ENCODE measurements at places on chromosomes 7 and 10.

GRCh38 chr10:13891128-13892000 lies 304.6 kb downstream of the PRPF18 start:
- DNase-seq: peak; percentile 40

DNA sequence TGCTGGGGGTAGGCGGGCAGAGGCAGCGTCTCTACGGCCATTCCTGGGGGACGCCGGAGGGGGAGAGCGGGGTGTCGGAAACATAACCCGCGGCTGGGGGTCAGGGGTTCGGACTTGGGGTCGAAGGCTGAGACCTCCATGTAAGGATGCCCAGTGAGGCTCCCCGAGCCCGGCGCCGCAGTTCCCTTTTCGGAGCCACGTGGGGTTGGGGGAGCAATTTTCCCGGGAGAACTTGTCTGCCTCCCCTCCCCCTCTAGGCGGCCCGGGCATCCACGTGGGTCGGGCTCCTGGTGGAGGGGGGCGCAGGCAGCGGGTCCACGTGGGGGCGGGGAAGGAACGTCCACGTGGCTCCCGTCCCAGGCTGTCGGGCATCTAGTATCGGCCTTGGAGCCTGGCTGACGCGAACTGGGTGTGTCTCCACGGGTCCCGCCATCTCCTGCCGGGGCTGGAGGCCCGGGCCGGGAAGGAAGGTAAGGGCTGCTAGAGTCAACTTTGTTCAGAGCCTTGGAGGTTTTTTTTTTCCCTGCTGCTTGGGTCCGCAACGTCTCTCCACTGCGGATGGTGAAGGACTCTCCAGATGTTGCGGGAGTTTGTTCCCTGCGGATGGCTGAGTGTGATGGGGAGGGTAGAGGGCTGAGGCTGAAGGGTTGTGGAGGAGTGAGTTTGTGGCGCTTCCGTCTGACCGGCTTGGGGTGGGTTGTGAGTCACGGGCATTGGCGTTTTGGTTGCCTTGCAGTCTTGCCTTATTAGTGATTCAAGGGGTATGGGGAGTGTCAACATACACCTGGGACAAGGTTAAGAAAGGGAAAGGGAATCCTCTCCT lies 744 bp downstream of the PPRC1 start:
- peak; percentile 53 for DNase-seq

DNA sequence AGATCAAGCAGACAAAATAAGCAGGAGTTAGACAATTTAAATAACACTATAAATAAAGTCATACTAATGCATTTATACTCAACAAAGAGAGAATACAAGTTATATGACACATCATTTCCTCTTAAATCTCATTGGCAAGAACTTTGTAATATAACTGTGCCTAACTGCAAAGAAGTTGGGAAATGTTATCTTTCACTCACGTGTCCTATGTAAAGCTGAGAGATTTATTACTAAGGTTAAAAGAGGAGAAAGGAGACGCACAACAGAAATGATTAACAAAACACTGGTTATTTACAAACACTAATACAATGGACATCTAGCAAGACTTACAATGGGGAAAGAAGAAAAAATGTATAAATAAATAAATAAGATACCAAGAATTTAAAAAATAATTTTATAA lies 12.7 kb upstream of the TMEM273 start:
- no peak for DNase-seq

DNA sequence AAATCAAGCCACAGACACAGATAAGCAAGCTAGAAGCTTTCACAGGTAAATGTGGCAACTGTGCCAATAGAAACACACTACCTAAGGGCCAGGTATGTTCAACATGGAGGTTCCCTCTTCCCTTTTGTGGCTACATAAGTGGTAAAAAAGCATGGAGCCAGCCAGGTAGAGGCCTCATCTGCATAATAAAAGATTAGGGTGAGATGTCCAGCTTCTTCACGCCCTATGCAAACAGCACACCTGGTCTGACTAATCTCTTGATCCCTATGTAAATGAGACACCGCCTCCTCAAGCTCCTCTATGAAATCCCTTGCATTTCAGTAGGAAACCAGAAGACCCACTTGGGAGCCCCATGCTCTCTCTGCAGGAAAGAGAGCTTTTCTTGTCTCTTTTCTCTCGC lies 282.2 kb downstream of the NEBL start:
- peak; percentile 23 for DNase-seq

DNA sequence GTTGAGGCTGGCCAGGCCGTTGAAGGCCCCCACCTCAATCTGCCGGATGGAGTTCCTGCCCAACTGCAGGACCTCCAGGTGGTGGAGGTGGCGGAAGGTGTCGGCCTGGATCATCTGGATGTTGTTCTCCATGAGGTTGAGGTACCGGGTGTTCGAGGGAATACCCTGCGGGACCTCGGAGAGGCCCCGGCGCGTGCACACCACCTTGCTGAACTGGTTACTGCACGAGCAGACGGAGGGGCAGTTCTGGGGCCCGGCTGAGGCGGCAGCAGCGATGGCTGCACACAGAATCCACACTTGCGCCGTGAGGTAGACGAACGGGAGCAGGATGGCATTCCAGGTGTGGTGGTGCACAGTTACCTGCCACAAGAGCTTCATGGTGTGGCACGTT lies 979 bp downstream of the LRRC4 start:
- peak; percentile 59 for DNase-seq

GRCh38 chr7:48048113-48048512 lies 12.8 kb downstream of the C7orf57 start:
- no peak for DNase-seq

DNA sequence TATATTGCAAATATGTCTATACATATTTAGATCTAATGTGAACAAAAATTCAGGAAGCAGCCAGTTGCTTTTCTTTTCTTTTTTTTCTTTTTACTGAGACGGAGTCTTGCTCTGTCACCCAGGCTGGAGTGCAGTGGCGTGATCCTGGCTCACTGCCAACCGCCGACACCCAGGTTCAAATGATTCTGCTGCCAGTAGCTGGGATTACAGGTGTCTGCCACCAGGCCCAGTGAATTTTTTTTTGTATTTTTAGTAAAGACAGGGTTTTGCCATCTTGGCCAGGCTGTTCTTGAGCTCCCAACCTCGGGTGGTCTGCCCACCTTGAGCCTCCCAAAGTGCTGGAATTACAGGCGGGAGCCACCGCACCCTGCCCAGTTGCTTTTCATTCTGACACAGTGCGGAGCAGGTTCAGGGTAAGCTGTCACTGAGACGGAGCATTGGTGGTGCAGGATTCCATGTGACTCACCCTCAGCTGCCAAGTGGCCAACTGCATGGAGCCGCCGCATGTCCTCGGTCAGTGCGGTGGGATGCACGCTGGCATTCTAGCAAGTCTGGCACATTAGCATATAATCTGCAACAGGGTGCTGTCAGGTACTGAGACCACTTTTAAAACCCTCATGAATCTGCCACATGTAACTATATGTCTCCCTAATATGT lies 362.7 kb downstream of the DNAJB6 start:
- DNase-seq: no peak

DNA sequence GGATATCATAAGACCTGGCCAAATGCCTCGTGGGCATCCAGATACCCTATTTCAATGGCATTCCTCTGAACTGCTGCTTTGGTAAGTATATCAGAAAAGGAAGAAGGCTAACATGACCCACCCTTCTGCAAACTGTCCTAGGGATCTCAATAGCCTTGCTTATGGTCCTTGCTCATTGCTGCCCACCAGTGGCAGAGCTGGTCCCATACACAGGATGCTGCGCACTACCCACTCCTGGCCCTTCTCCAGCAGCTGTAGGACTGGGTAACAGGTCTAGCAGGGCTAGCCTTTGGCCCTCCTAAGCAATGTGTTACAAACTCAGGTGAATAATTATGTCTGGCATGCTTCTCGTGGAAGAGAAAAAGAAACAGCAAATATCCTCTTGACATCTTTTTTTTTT lies 72.5 kb downstream of the C10orf90 start:
- DNase-seq: peak; percentile 76

DNA sequence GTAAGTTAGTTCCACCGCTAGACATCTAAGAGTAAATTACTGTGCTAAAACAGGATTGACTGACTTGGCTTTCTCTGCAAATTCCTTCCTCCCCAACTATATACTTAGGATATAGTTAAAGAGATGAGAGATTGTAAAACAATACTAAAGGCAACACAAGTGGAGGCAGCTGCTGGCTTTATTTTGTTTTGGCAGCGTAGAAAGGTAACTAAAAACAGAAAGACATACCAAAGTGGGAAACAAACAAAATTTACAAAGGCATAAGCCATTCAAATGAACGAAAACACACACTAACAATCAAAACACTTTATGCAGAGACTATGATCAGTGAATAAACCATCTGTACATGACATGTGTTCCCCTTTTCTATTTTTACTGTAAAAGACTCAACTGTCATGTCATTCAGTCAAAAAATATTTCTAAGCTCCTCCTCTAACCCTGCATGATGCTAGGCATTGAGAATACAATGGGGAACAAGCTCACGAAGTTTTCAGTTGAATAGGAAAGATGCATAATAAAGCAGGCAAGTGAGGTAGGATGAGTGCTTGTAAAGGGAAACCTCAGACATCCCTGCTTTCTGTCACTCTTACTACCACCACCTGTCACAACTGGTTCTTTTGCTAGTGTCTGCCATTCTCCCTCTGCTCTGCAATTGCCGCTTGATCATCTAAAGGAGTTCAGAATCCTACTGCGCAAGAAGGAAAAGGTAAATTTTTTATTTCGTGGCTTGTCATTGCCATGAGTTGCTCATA lies 64.2 kb upstream of the COL1A2 start:
- no peak for DNase-seq

GRCh38 chr7:155763691-155764437 lies 48.4 kb downstream of the SHH start:
- no peak for DNase-seq

DNA sequence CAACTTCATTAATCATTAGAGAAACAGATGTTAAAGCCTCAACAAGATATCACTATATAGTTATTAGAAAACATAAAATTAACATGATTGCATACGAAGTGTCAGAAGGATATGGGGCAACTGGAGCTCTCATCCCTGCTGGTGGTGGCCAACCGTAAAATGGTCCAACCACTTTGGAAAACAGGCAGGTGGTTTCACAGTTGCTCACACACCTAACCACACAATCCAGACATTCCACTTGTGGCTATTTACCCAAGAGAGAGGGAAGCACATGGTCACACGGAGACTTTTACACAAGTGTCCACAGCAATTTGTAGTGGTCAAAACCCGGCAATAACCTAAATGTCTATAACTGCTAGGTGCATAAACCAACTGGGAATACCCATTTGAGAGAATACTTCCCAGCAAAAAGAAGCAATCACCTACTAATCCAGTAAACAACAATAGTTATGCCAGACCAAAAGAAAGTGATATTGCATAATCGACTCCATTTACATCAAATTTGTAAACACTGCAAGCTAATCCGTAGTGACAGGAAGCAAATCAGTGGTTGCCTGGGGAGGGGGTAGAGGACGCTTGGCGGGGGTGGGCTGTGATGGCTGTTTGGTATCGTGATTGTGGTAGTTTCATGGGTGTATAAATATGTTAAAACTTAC lies 91.8 kb downstream of the LARP4B start:
- no peak for DNase-seq

GRCh38 chr10:12687996-12688395 lies 313.5 kb downstream of the CCDC3 start:
- no peak for DNase-seq

DNA sequence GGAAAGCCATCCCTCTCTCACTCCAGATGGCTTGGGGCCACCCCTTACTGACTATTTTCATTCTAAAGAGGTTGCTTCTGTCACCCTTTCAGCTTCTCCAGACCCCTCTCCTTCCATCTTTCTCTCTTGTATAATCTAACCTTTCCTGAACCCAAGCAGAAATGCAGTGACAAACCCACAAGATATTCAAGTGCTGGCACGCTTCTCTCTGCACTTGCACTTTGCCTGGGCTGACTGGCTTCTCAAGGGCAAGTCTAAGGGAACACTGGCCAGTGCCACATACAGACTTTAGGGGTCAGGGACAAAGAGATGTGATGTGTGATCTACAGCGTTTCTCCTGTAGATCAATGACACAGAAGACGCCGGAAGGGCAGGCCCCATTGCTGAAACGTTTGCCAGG lies 150.4 kb upstream of the LANCL2 start:
- DNase-seq: no peak

- DNase-seq: no peak
These were observed 384.4 kb upstream of the SHH start for GRCh38 chr7:156196649-156197048.

- no peak for DNase-seq
These were observed 275.4 kb upstream of the NEBL start for GRCh38 chr10:21172542-21172929.

DNA sequence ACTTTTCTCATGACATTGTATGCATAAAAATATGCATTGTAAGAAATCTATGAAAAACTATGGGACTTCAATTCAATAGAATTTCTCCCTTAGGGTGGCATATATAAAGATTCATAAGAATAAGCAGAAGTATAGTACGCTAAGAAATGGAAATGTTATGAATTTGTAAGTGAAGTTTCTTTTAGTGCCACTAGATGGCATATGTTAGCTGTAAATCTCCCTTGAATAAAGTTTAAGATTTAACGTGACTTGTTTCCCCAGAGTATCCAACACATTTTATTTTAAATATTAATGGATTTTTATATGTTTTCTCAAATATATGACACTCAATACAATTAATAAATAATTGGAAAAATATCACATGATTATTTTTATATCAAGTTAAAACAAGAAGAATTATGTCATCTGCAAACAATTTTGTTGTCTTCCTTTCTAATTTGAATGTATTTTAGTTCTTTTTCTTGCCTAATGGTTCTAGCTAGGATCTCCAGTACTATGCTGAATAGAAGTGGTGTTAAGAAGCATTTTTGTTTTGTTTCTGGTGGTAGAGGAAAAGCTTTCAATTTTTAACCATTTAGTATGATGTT lies 287.2 kb downstream of the HGF start:
- no peak for DNase-seq

- DNase-seq: no peak
These were observed 365 bp downstream of the YME1L1 start for GRCh38 chr10:27153845-27154193.

DNA sequence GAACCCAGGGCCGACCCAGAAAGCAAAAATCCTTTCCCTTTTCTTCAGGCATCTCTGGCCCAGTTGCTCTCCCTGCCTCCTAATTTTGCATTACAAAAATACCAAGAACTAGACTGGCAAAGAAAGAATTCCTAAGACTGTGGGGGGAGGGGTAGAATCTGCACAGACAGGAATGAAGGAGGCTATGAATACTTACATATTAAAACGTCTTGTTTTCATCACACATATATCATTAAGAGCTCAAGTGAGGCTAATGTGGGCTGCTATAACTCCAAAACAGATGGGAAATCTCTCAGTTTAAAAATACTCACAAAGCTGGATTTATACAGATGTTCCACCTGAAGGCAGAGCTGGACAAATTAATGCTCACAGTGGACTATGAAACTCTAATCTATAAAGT lies 29.2 kb upstream of the MKX start:
- DNase-seq: no peak

- peak; percentile 74 for DNase-seq
These were observed 932 bp downstream of the ESYT2 start for GRCh38 chr7:158828133-158829020.

GRCh38 chr10:16867990-16868389 lies 50.8 kb upstream of the RSU1 start:
- no peak for DNase-seq

- no peak for DNase-seq
These were observed 2.8 kb downstream of the MCU start for GRCh38 chr10:72694476-72695369.

Measured in WTC11 (cell line).